Progenitor cell of endocrine pancreas (in vitro differentiated cells): ENCODE measurements at places on chromosomes 7 and 10.

DNA sequence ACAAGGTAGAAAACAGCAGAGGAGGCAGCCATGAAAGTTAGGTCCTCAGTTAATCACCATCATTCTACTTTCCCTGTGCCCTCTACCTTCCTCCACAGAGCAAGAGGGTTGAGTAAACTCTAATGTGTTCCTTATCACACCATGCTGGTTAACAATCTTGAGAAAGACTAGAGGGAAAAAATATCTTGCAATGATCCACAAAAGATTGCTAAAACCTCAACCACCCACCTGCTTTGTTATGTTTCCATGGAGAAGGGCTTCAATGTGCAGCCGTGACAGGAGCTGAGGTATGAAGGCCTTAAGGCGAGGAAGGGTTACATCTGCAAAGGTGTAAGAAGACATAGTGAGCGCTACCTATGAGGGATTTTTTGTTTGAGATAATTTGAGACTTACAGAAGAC lies 103.9 kb downstream of the IDE start:
- DNase-seq = no peak
- H3K4me3 ChIP-seq = no peak overlapping the region
- no peaks in the 10 kb centered on the region for H3K27me3 ChIP-seq
- no peaks in the 10 kb centered on the region for H3K4me1 ChIP-seq

GRCh38 chr7:486216-486743 lies 33.4 kb downstream of the PDGFA start:
- no peaks in the 10 kb centered on the region for H3K36me3 ChIP-seq
- H3K4me1 ChIP-seq = peaks cover 32% of the 10 kb centered on the region
- no peaks in the 10 kb centered on the region for H3K27me3 ChIP-seq
- no peak for DNase-seq

- no peaks in the 10 kb centered on the region for H3K4me1 ChIP-seq
- no peak for DNase-seq
- peaks cover 20% of the 10 kb centered on the region for H3K27me3 ChIP-seq
- H3K36me3 ChIP-seq = no peaks in the 10 kb centered on the region
- no peak overlapping the region for H3K4me3 ChIP-seq
These were observed 60.6 kb downstream of the MAP3K8 start for GRCh38 chr10:30494558-30494957.

DNA sequence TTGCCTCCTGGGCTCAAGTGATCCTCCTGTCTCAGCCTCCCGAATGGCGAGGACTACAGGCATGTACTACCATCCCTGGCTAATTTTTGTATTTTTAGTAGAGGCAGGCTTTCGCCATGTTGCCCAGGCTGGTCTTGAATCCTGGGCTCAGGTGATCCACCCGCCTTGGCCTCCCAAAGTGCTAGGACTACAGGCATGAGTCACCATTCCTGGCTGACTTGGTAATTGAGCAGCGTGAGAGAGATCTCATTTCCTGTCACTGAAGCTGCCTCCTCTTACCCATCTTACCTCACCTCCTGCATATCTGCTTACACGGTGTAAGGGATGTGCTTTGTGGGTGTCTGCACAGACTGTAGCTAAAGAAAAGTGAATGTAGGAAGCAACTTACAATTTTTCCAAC lies 9.7 kb downstream of the IFIT3 start:
- H3K27me3 ChIP-seq = no peaks in the 10 kb centered on the region
- no peak overlapping the region for H3K27ac ChIP-seq
- no peak for DNase-seq
- H3K36me3 ChIP-seq = no peaks in the 10 kb centered on the region

DNA sequence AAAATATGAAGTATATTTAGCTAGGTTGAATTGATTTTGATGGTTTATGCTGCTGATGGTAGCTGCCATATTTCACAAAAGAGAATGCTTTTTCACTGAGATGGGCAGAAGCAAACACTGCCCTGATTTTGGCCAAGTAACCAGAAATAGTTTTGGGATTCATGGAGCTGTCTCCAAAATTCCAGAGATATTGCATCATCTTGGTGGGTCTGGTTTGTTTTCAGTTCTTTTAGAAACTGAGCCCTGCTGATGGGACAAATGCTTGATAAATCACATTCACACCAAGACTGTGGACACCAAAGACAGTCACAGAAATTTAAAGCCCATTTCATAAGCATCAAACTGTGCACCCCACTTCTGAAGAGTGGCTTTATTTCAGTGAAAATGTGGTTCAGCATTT lies 140.5 kb downstream of the BICC1 start:
- no peaks in the 10 kb centered on the region for H3K4me1 ChIP-seq
- H3K36me3 ChIP-seq = no peaks in the 10 kb centered on the region
- H3K27me3 ChIP-seq = no peaks in the 10 kb centered on the region
- no peak overlapping the region for H3K4me3 ChIP-seq
- no peak overlapping the region for H3K27ac ChIP-seq
